Stimulated activated CD8-positive, alpha-beta memory T cell treated with anti-CD3 and anti-CD28 coated beads, Interleukin-12 subunit alpha, Interleukin-12 subunit beta, amount 100 ng/mL, for 1 hour (primary cell): ENCODE measurements at places on chromosomes 3 and 15.
A peak's percentile ranks its signal among the peaks of the same experiment; 100 is the strongest.

DNA sequence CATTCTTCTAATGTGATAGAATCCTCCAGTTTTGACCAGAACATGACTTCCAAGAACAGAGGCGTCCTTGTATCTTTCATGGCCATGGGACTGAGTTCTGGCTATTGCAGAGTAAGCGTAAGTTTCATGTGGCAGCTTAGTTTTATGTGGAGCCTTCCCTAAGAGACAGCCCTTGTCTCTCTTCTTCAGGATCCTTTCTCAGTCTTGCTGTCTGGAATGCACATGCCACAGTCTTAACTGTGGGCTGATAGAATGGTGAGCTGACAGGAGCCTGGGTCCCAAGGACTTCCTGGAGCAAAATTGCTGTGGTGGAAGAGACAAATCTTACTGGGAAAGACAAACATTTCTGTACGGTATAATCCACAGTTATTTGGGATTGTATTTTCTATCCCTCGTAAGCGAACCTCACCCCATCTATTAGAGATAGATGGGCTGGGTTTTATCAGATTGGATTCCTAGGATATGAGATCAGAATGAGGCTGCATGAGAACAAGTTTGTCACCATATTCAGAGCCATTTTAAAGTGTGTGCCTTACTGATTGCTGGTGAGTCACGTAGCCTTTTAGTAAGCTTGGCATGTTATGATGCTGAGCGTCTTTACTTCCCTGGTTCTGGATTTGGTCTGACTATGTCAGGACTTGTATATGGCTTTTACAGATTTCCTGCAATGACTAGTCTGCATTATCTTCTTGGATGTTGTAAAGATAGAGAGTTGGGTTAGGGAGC is 32.8 kb downstream of the CDIN1 start:
- no peak for DNase-seq

GRCh38 chr3:111366515-111366914 is 175.5 kb upstream of the CD96 start:
- no peak for DNase-seq

DNA sequence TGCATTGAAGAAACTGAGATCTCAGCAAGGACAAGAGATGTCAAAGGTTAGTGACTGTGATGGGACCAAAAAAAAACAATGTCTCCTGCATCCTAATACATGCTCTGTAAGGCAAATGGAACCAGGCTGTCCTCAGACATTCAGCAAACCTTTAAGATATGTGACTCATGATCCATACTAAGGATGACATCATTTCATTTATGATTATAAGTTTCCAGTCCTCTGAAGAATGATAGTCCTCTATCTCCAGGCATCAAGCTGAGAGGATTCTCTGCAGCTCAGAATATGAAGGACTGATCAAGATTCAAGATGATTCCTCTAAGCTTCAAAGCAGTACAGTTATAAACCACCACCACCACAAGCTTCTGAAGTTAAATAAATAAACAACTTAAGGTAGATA is 47.6 kb downstream of the SSR3 start:
- no peak for DNase-seq

- no peak for DNase-seq
Observed at GRCh38 chr3:62818347-62818746, 56.9 kb downstream of the CADPS start.

DNA sequence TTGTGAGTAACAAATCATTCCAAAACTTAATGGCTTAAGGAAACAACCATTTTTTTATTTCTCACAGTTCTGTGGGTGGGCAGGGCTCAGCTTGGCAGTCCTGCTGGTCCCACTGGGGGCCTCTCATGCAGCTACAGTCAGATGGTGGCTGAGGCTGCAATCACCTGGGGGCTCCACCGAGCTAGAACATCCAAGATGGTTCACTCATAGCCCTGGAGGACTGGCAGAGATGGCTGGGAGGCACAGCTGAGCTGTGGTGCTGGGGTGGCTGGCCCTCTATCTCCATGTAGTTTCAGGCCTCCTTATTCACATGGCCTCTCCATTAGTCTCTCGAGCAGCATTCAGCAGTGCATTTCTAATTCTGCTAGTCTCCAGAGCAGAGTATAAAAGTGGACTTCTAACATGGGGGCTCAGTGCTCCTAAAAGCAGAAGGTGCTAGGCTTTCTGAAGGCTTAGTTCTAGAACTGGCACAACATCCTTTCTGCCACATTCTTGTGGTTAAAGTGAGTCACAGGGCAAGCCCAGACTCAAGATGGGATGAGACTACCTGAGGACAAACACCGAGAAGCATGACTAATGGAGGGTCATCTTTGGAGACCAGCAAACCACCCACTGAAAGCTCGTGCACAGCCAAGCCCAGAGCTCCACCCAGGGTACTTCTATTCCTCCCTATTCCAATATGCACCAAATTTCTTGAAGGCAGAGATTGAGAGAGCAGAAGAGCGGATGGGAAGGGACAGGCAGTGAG is 6.3 kb downstream of the CAV3 start:
- no peak for DNase-seq

DNA sequence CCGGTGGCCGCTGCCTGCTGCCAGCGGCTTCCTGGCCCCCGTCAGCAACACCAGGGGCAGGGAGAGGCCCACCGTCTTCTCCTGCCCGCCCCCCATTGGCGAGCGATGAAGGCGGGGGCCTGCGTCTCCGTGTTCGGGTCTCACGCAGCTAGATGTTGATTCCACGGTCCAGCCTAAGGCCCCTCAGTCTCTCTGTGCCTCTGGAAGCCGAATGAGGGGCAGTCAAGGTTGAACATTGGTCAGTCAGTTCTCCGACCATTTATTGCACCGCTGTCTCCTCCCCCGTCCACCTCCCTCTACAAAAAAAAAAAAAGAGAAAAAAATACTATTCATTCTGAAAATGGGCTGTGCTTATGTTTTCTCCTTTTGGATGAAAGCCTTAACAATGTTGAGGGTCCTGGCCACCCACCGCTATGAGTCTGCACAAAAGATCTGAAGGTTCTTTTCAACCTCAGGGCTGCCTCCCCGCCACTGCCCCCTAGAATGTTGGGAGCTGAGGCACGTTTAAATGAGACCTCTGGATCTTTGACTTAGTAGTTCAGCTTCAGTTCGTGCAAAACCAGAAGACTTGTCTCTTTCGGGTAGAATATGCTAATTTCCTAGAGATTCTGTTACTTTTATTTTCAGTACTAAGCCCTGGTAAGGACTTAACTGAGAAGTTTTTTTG is 736 bp downstream of the IREB2 start:
- peak; percentile 3 for DNase-seq

DNA sequence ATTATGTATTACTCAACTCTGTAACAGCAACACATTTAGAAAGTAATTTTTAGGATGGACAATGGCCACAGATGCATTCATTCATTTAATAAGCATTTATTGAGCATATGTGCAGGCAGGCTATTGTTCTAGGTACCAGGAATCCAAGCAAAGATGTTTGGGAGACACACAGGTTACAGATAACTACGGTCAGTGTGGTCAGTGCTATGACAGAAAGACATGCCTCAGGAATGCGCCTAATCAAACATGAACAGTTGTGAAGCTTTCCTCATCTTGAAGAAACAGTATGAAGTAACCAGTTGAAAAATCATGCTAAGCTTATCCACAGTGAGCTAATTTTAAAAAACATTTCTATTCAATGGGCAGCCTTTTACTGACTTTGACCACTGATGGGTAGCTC is 155.4 kb upstream of the CCDC54 start:
- no peak for DNase-seq

DNA sequence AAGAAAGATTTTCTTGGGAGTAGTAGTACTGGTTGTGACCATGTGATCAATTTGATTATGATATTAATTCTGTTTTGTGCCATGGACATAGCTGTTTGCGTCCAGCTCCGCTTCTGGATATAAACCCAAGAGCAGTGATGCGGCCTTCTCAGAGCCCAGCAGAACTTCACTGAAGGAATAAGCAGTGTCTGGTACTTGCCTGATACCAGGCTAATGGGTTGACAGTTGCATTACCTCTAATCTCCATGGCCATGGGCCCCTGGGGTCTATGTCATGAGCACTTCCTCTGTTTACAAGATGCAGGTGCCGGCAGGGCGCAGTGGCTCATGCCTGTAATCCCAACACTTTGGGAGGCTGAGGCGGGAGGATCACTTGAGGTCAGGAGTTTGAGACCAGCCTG is 36.3 kb upstream of the RAB6B start:
- DNase-seq = no peak

GRCh38 chr3:96294143-96294542 is 520.3 kb upstream of the EPHA6 start:
- no peak for DNase-seq

DNA sequence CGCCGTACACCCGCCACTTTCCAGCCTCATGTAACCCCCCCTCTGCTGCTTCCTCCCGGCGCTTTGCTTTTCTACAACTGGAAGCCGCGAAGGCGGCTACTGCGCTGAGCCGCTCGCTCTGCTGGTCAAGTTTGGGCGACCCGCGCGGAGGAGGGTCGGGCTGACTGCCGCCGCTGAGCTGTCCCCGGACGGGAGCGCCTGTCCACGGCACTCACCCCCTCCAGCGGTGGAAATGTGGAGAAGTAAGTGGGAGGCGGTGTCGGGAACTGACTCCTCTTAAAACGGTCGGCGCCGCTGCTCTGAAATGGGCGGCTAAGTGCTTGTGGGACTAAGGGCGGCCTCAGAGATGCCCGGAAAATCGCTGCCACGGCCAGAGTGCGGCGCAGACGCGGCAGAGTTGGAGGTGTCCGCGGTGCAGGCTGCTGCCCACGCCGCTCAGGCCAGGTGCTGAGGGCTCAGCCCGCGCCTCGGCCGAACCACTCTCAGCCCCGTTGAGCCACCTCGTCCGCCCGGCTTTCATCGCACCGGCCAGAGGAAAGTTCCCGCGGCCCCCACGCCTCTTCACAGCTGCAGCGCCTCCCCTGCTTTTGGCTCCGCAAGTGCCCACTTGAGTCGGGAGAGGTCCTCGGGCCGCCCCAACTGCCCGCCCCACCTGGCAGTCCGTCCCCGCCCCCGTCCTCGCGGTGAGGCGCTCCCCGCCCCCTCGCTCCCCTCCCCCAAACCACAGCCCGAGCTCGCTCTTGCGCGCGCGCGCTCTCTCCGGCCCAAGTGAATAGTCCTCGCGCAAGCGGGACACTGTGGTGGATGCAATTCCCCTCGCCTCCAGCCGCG is at the start of gene EPHA6:
EPHA6 (plus strand) TSS at position 775 of the 831 bp plus-strand sequence.
- DNase-seq = no peak

- DNase-seq = no peak
Observed at GRCh38 chr3:195224980-195225580, 45.9 kb downstream of the XXYLT1 start.

DNA sequence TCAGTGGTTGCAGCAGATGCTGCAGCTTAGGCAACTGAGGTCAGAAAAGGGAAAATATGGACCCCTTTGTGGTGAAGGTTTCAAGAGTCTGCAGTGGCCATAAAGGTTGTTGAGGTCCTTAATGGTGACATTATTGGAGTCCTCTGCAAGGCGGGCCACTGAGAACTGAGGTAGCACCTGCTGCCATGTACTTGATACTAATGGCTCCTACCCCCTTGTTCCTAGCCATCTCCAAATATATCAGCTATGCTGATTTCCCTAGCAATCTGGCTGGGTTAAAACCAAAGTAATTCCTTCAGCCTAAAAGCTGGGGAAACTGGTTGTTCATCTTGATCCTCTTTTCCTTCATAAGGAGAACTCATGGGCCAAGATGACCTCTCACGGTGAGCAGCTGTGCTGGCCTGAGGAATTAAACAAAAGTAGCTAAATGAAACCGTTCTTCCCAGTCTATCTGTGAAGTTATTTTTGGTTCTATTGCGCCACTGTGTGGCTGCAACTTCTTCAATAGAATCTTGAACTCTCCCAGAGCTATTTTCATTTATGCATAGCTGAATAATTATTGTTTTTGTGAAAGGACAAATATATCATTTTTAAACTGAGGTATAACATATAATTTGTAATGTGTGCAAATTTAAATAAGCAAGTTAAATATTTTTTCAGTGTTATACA is 76.1 kb upstream of the PLSCR4 start:
- no peak for DNase-seq

DNA sequence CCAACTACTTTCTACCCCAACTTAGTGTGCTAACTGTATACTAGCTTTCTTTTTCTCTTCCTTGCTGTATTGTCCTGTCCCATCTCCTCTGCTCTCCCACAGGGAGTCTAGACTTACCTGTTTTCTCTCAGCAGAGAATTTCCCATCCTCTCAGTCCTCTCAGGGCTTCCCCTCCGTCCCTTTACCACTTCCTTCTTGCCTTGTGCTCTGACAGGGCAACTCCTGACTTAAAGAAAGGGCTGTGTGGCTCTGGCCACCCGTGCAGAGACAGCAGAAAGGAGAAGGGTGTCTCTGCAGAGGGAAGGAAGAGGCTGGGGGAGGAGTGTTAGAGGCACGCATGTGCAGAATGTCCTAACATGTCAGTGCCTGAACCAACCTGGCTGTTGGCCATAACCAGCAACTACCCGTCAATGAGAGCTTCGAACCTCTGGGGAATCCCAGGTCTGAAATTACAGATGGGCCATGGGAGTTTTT is at the start of gene GCSAM:
GCSAM (minus strand) TSS at position 274 of the 474 bp plus-strand sequence; CDS start at position 146, 128 bp downstream.
- peak; percentile 39 for DNase-seq

DNA sequence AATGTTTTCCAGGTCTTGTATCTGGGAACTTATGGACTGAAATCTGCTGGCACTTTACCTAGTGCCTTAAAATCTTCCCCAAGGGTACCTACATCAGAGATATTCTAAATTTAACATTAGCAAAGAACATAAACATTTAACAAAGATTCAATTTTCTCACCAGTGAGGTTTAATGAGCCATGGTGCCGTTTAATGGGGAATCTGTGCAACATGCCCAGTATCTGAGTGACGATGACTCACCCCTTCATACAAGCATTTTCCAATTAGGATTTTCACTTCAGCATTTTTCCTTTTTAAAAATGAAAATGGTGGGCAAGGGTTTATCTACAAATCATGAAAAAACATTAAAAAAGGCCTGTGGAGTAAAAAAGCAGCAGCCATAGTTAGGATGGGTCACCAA is 189.4 kb downstream of the SLC9A9 start:
- DNase-seq = no peak

GRCh38 chr3:112364291-112364690 is 31.3 kb downstream of the CD200 start:
- no peak for DNase-seq

DNA sequence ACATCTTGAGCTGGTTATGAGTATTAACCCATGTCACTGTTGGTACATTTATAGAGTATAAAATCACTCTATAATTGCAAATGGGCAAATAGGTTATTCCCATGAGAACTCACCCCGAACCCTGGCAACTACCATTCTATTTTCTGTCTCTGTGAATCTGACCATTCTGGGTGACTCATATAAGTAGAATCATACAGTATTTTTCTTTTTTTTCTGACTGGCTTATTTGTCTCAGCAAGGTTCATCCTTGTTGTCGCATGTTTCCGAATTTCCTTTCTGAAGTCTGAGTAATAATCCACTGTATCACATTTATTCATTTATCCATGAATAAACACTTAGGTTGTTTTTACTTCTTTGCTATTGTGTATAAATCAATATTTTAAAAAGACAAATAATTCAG is 59.9 kb upstream of the CHRM5 start:
- DNase-seq = no peak

- DNase-seq = no peak
Observed at GRCh38 chr15:78956937-78957336, 12.1 kb upstream of the CTSH start.
